ENCODE measurements at places on chromosomes 6 and 20.

DNA sequence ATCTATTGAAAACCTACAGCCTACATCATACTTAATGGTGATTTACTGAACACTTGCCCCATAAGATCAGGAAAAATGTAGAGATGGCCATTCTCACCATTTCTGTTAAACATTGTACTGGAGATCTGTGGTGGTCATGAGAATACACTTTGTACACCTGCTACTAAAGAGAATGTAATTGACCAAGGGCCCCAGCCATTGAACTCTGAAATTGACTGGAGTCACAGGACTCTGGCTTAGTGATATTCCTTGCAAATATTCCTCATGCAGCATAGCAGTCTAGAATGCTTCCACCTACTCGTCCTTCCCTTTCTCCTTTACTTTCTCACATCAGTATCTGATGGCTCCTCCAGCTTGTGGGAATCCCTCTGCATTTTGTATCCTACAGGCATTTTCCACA lies 37.4 kb upstream of the SNX9 start:
- DNase-seq = no peak

DNA sequence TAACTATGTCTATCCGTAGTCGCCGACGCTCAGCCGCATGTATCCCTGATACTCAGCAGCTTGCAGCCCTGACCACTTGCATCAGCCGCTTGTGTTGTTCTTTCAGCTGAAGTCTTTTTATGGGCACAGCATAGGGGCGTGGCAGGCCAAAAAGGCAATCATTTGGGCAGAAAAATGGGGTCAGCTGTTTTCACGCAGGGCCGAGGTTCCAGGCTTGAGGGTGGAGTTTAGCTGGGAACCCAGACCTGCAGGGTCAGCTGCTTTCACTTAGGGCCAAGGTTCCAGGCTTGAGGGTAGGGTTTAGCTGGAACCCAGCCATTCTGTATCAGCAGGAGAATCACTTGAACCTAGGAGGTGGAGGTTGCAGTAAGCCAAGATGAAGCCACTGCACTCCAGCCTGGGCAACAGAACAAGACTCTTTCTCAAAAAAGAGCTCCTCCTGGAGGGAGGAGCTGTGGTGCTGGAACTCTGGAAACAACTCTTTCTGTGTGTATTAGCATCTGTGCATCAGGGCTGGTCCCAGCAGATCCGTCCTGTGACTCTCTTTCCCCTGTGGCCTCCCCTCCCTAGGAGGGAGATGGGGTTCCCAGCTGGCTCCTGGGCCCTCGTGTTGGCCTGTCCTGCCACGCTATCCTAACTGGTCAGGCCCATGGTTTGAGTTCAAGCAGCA lies 56.9 kb upstream of the PRND start:
- DNase-seq = no peak

GRCh38 chr6:100796049-100796823 lies 84.9 kb downstream of the ASCC3 start:
- no peak for DNase-seq

- DNase-seq = no peak
Measured at GRCh38 chr6:166353507-166353906, 11.2 kb upstream of the SFT2D1 start.

DNA sequence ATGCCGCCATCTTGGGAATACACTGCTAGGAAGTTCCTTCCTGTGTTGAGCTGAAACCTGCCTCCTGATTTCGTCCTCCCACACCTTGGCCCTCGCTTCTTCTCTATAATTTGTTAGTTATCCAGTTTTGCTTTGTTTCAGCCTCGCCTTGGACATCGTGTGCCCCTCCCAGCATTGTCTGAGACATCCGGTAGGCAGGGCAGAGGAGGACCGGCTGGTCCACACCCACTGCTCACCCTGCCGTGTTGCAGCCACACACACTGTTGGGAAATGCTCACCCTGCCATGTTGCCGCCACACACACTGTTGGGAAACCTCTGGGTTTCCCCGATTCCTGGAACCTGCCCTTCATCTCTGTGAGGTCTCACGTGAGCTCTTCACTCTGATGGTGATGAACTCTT lies 105.1 kb downstream of the CDH4 start:
- no peak for DNase-seq

- no peak for DNase-seq
Measured at GRCh38 chr6:128335963-128336362, 184.4 kb downstream of the PTPRK start.

GRCh38 chr6:122790423-122791309 lies 1.6 kb downstream of the SMPDL3A start:
- DNase-seq = no peak

- no peak for DNase-seq
Measured at GRCh38 chr6:45422503-45423110, 44.9 kb upstream of the SUPT3H start.

GRCh38 chr6:15148356-15148946 lies 97.4 kb upstream of the JARID2 start:
- no peak for DNase-seq

DNA sequence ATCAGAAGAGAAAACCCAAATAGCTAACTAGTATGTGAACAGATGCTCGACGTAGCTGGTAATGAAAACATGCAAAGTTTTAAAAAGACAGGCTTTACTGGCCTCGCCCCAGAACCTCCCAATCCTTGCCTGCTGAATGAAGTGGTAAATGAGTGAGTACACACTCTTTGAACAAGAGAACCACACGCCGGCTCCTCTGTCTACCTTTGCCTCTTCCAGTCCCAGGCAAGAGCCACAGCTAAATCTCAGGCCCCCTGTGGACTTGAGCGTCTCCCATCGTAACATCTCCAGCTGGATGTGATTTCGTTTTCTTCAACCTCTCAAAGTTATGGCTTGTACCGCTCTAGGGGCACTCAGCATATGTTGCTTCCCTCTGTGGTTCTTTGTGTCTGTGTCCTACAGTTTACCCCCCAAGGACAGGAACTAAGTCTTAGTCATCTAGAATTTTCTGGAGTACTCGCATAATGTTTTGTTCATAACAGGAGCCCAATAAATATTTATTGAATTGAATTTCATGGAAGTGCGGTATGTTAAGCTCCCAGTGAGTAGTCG lies 153.2 kb upstream of the TAB2 start:
- no peak for DNase-seq

- DNase-seq = no peak
Measured at GRCh38 chr6:24076011-24076410, 50.0 kb upstream of the NRSN1 start.

- DNase-seq = no peak
Measured at GRCh38 chr6:53281518-53282215, 67.1 kb downstream of the ELOVL5 start.

DNA sequence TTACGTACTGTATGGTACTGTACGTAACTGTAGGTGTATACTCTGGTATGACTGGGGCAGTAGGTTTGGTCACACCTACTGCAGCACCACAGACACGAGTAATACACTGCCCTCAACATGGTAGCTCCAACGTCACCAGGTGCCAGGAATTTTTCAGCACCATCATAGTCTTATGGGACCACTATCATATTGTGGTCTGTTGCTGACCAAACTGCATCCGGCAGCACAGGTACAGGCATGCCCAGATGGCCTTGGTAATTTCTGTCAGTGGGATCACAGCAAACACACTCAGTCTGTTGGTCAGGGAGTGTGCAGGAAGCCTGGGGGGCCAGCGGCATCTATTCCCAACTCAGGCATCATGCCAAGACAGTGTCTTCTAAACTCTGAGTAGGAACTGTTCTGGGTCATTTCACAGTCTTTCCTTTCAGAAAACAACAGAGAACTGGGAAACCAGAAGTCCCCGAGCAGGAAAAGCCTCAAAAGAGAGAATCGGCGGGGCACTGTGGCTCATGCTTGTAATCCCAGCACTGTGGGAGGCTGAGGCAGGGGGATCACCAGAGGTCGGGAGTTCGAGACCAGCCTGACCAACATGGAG lies 5.8 kb downstream of the YTHDF1 start:
- DNase-seq = no peak

- peak; percentile 57 for DNase-seq
Measured at GRCh38 chr6:34055223-34055933, 90.5 kb downstream of the GRM4 start.

GRCh38 chr6:30214657-30214982 lies 1.4 kb upstream of the TRIM26 start:
- no peak for DNase-seq

DNA sequence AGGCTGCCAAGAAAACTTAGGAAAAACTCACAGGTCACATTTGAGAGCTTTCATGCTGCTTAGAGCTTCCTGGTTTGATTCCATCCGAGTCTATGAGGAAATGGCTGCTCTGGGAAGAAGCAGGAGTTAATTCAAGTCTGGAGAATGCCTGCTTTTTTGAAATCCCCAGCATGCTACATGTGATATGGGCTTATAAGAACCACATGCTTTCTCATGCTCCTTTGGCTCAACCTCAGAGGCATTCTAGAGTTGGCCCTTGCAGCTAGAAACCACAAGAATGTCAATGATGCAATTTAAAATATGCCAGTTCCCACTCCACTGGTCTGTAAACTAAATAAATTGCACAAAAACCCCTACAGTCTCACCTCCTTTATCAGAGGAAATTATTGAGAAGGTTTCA lies 142.9 kb upstream of the OLIG3 start:
- no peak for DNase-seq

GRCh38 chr6:166862978-166863530 lies 93.3 kb downstream of the RNASET2 start:
- no peak for DNase-seq

DNA sequence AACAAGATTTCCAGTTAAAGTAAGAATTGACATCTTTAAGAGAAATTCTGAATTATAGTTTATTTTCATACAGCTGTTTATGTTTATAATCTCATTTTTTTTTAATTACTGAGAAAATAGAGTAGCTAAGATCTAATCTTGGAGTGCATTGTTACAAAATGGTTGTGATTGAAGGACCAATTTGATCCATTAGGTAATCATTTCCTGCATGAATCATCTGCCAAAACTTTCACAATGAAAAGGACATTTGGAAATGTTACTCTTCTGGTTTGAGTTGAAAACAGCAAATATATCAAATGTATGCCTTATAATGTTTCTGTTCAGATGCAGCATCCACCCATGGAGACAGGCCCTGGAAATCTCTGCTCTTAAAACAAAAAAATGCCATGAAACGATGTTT lies 19.0 kb downstream of the TUBB2A start:
- DNase-seq = no peak

GRCh38 chr20:7723284-7723683 lies 217.0 kb downstream of the HAO1 start:
- DNase-seq = no peak

DNA sequence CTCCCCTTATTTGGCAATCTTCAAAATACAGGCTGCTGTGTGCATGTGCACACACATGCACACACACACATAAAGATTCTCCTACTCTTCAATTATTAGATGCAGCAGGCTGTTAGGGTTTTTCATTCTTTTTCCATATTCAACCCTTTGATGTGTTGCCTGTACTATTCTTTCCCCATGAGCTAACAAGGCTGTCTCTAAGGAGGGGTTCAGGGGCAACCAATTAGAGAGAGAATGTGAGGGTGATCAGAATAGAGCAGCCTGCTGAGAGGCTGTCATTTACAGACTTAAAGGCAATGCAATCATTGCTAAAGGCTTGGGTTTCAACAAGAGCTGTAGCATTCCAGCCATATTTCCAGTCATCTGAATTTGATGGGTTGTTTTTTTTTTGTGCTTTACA lies 467.4 kb upstream of the ID4 start:
- DNase-seq = no peak

GRCh38 chr20:44592366-44592765 lies 10.0 kb downstream of the PKIG start:
- no peak for DNase-seq

GRCh38 chr6:130787726-130788500 lies 39.3 kb upstream of the SMLR1 start:
- DNase-seq = no peak

DNA sequence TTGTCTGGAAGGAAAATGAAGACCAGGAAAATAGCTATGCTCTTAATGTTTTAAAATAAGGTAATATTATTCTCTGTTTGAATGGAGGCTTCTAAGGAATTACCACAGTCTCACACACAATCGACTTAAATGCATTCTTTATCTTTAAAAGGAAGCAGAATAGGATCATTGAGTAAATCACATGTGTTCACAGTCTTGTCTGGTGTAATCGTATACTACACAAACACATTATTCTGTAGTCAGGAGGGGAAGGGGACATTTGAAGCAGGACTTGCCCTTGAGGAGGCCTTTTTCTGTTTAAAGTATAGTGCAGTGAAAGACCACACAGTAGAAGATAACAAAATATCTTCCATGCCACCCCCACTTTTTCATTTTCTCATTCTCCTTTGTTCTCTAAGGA lies 20.6 kb upstream of the REV3L start:
- peak; percentile 39 for DNase-seq

DNA sequence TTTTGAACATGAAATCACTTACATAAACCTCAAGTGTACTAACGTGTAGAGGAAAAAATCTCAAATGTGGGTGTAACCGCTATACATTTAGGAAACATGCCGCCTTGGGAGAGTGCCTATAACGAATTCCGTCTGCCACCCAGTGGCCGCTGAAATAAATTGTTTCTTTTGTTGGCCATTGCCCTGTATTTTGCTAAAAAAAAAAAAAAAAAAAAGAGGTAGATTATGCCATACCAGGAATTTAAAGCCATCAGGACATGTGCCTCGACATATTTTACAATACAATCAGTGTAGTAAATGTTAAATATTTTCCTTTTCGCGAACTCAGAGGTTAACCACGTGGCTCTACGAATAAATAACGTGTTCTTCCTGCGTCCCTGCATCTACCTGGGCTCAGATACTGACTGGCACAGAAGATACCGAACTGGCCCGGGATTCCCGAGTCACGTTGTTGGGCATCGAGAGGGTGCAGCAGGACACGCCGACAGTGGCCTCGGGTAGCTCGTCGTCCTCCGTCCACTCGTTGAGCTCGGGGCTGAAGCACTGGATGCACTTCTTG lies 14.3 kb downstream of the KLHL31 start:
- DNase-seq = peak; percentile 70

DNA sequence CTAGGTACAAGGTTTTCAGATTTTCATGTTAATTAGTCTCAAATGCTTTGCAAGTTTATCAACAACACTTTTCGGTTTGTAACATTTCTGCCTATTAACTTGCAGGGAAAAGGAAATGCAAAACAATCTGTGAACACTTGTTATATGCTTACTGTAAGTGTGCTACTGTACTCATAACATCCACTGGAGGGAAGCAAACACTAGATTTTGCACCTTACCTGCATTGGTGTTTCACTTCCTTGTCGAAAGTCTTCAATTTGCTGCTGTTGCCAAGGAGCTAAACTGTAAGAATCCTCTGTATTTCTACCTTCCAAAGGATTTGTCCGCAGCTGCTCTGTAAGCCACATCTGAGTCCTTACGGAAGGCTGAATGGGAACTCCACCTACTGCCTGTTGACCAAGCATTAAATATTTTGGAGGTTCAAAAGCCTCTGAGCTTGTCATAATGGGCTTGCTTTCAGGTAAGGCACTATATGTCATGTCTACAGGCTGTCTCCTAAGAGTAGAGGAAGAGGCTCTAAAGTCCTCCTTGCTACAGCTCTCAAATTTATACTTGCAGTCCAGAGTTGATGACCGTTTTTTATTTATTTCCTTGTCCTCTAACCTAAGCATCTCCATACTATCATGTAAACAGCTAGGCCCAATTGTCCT lies 17.3 kb downstream of the PLN start:
- peak; percentile 5 for DNase-seq

DNA sequence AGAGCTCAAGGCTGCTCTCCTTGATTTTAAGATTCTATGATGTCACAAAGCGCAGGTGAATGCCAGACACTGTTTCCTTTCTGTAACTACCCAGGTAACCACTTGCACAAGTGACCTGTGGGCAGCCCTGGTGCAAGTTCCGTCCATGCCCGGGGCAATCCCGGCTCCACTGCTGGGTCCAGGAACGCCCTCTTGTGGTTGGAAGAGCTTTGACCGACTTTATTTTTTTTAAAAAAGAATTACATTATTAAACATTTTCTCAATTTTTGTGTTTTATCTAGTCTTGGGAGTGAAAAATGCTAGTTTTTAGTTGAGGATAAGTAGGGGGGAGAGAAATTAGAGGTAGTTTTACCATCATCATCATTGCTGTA lies 695.2 kb downstream of the QKI start:
- no peak for DNase-seq
